ENCODE measurements at places on chromosomes 6 and 20.
A peak's percentile ranks its signal among the peaks of the same experiment; 100 is the strongest.

DNA sequence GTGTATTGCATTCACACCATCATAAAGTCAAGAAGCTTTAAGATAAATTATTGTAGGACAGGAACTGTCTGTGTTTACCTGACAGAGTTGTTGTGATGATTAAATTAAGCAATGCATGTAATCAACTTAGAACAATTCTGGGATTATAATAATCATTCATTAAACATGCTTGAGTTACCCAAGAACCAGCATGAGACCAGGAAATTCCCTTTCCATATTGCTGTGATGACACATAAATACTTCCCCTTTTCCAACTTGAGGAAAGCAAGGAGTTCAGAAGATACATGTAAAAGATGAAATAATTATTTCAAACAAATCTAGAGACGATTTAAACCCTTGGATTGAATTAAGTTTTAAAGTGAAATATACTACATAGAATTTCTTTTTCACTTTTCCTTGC, 404.4 kb downstream of the GJA1 start:
- no peak for DNase-seq

GRCh38 chr6:145074805-145075204, 660.5 kb downstream of the EPM2A start:
- DNase-seq = no peak

- no peak for DNase-seq
Measured at GRCh38 chr6:127538750-127539264, 19.7 kb upstream of the MTCL3 start.

- no peak for DNase-seq
Measured at GRCh38 chr6:159838020-159838744, 38.1 kb downstream of the PNLDC1 start.

DNA sequence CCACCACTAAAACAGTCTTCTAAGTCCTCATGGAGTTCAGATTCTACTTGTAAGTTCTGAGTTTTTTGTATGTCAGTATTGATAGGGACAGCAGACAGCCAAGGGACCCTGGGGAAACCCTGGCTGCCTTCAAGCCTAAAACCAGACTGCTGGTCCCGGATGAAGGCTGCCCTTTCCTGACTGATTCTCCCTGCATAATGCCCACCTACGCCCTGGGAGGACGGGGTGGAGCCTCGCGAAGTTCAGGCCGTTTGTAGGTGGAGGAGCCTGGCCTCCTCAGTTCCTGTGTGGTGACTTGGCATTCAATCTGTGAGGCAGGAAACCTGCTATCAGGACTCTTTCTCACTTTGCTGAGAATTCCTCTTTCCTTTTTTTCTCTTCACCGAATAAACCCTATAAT, 120.3 kb upstream of the LGSN start:
- no peak for DNase-seq

- peak; percentile 19 for DNase-seq
Measured at GRCh38 chr6:158707120-158707820, 57.4 kb downstream of the SYTL3 start.

DNA sequence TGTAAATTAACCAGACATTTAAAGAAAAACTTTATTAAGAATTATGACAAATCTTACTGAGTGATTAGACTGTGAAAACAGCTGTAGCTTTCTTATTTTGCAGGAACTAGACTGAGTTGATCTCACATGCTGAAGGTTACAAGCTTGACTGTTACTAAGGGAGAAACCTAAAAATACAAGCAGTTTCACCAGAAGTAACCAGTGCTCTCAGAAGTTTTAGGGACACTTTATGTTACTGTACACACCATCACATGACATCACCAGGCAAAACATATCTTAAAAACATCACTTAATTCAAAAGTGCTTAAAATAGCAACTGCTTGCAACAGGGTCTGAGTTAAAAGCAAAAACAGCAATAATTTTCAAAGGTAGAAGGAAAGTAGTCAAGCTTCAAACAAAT, 5.4 kb downstream of the FBXO30 start:
- DNase-seq = no peak

DNA sequence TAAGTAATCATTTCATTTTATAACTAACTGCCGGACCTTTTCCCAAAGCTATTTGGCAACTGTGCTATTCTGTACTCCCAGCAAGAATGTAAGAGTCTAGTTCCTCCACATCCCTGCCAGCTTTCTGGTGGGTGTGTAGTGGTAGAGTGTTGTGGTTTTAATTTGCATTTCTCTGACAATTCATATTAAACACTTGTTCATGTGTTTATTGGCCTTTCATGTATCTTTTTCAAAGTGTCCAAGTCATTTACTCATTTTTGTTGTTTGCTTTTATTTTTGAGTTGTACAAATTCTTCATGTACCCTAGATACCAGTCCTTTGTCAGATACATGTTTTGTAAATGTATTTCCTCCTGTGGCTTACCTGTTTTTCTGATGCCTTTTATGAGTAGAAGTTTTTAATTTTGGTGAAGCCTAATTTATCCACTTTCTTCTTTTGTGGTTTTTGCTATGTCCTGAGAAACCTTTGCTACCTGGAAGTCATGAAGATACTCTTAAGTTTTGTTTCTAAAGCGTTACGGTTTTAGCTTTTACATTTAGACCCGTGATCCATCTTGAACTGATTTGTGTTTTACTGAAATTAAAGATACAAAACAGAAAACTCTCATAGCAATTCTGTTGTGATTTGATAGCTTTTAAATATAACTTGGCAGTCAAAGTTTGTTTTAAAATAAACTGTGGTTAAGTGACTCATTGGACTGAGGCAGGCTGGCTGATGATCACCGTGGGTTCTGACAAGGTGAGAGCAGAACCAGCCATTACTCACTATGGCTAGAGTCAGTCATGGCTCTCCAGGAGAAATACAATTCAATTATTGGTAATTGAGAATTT, 8.0 kb downstream of the MYLIP start:
- DNase-seq = no peak

DNA sequence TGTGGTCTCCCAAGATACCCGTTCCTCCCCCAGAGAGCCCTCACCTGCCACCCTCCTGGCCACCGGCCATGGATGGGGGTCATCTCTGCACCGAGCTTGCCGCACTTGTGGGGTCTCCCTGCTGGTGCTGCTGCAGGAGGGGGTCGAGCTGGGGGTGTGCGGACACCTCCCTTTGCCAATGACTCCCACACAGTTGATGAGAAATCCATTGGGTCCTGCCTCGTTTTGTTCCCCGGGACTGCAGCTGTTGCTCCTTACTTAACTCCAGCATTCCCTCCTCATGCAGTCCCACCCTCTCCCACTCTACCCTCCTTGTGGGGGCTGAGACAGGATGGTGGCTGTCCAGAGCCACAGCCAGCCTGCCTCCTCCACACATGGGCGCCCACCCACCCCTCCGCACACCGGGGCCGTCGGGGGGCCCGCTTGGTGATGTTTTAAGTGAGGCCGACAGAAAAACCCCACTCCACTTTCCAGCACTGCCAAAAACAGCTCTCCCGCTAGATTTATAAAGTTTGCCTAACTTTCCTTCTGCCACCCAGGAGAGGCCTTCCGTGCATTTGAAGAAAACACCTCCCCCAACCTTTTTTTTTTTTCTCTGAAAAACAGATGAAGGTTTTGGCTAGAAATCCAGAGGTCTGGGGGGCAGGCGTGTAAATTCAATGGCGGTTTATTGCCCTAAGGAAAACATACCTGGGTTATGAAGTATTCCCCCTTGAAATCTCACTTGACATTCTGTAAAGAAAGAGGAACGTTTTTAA, 53.5 kb upstream of the APCDD1L start:
- peak; percentile 72 for DNase-seq

DNA sequence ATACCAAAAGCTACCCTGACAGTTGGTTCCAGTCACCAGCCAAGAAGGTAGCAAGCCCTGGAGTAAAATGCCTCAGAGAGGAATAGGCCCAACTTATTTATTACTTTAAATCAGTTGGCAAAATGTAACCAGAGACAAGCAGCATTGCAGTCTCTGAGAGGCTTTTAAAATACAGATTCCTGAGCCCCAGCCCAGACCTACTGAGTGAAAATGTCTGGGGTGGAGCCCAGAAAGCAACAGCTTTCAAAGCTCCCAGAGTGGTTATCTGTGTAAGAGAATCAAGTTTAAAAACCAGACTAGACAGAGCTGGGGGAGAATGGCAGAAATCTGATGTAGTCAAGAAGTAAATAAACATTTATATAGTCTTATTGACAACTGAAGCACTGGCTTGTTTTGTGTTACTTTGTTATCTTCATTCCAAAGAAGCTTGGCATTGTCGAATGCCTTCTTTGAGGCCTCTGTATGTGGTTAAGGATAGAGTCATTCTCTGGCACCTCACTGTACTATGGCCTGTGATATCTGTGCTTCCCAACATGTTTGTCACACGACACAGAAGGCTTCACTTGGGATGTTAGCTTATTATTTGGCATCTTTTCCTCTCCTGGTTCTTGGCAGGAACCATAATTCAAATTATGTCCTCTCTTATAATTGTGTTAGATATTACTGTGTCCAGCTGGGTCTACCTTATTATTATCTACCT, 313.5 kb downstream of the SLC35F1 start:
- no peak for DNase-seq

- no peak for DNase-seq
Measured at GRCh38 chr20:46148313-46149208, 30.4 kb downstream of the CD40 start.

GRCh38 chr6:31865205-31866118, 2.8 kb upstream of the NEU1 start:
- no peak for DNase-seq

DNA sequence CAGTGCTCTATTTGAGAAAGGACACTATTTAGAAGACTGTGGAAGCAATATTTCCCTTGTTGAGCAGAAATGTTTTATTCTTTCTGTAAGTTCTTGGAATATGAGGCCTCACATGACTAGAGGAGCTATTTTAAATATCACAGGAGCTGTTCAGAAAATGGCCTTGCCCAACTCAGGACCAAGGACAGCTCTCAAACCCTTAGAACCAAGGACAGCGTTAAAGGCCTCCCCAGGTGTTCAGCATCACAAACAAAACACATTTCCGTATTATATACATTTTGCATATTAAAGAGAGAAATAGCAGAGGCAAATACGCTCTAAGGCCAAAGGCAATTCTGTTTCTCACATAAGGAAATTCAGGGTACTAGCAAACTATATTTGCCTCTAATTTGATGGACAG, 631.4 kb downstream of the CDH26 start:
- peak; percentile 14 for DNase-seq

- DNase-seq = no peak
Measured at GRCh38 chr20:7411075-7411474, 529.2 kb downstream of the HAO1 start.

GRCh38 chr20:14142964-14143627, 147.8 kb downstream of the MACROD2 start:
- no peak for DNase-seq

GRCh38 chr6:18155864-18156421, 721 bp downstream of the KDM1B start:
- no peak for DNase-seq

DNA sequence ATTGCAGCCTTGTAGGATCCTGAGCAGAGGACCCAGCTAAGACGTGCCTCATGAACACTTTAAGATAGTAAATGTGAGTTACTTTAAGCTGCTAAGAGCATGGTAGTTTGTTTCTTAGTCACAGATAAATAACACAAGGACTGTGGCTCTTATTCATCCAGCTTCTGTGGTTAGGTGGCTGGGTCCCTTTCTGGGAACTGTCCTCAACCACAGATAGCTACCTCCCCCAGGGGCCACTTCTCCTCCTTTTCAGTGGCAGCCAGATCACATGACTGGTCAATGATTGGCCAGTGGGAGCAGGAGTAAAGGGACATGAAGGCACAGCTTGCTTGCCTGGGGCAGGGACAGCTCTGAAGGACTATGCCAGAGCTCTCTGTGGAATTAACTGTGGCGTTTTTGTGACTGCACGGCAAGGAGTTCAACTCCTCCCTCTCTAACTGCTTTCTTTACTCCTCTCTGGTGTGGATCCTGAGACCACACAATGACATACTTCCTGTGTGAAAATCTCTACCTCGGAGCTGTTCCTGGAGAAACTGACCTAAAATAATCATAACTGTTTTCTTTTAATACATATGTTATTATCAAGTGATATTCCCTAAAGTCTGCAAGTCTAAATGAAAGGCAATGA, 76.5 kb downstream of the NRN1 start:
- DNase-seq = no peak
